Stimulated activated naive CD8-positive, alpha-beta T cell treated with anti-CD3 and anti-CD28 coated beads, Interleukin-15, amount 100 ng/mL, for 72 hours (primary cell): ENCODE measurements at places on chromosomes 3 and 15.
A peak's percentile ranks its signal among the peaks of the same experiment; 100 is the strongest.

GRCh38 chr3:88628901-88629300, 478.5 kb upstream of the EPHA3 start:
- no peak for DNase-seq

GRCh38 chr3:111732252-111732879, 126.7 kb upstream of the PHLDB2 start:
- no peak for DNase-seq

GRCh38 chr3:141109751-141110150, 58.6 kb downstream of the SPSB4 start:
- no peak for DNase-seq

- DNase-seq: no peak
Measured at GRCh38 chr15:93217343-93217742, 128.3 kb upstream of the RGMA start.

DNA sequence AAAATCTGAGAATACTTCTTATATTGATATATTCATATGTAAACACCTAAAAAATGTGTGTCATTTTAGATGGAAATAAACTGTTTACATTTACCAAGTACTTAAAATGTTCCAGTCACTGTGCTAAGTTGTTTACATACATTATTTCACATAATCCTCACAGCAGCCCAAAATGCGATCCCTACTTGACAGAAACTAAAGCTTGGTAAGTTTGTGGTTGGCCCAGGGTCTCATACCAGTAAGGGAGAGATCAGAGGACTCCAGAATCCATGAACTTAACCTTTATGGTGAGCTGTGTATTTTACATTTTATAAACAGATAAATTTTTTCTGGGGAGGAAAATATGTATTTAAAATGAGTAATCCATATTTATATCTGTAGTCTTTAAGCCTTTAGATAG, 51.2 kb downstream of the SLC25A26 start:
- no peak for DNase-seq

- DNase-seq: no peak
Measured at GRCh38 chr3:153503873-153504272, 341.8 kb downstream of the RAP2B start.

- DNase-seq: no peak
Measured at GRCh38 chr3:137992592-137992991, 17.4 kb upstream of the CLDN18 start.

GRCh38 chr15:36278219-36278618, 301.2 kb upstream of the CDIN1 start:
- no peak for DNase-seq

DNA sequence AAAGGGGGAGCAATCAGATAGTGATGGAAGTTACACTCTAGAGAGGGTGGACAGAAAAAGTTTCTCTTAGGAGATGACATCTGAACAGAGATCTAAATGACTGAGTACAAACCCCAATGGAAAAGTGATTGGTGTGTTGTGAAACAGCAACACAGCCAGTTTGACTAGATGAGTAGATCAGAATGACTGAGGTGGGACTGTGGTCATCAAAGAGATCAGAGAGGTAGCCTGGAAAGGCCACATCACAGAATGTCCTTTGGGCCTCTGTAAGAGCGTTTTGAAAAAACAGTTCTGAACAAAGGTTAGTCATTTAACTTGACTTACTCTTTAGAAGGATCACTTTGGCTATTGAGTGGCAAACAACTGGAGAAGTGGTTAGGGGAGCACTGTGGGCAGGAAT, 10.6 kb downstream of the LRRC58 start:
- DNase-seq: peak; percentile 46

- DNase-seq: no peak
Measured at GRCh38 chr15:85788771-85789495, 5.8 kb downstream of the KLHL25 start.

GRCh38 chr3:58623961-58624360, 42.6 kb downstream of the FAM3D start:
- DNase-seq: no peak

DNA sequence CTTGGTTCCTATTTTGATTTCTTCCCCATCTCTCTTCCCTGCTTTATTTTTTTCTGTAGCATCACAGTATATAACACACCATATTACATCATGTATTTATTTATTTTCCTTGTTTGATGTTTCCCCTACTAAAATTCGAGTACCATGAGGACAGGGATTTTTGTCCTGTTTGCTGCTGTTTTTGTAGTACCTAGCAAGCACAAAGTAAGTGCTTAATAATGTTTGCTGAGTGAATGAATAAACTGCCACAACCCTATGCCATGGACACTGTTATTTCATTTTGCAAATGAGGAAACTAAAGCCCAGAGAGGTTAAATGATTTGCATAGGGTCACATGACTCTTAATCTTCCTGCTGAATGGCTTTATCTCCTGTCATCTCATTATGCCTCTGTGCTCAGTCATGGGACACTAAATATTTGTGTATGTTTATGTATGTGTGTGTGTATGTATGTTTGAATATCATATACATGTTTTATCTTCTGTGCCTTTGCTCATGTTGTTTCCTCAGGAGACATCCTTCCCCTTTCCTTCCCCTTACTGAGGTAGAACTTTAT, 26.1 kb upstream of the MGA start:
- no peak for DNase-seq

- DNase-seq: no peak
Measured at GRCh38 chr3:146037697-146038096, 123.3 kb downstream of the PLOD2 start.

DNA sequence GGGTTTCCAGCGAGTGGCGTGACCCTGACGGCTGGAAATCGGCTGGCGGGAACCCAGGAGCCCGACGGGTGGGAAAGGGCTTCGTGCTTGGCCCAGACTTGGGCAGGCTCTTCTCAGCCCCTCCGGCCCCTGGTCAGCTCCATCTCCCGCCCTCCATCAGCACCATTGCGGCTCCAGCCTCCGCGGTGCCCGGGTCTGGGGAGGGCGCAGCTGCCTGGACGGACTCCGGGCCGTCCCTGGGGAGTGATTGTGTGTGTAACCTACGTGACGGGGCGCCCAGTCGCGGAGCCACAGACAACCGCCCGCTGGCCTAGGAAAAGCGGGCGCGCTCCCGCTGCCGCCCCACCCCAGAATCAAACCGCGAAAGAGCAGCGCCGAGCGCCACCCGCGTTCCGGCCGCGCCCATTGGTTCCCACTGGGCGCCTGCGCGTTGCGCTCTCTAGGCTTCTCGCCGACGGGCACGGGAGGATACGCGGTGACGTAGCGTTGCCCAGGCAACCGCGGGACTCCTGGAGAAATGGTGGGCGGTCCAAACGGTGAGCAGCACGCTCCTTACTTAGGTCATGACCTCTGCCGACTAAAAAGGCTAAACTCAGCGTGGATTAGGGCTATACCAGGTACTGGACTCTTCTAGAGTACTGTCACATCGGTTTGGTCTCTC, at the start of gene CFAP20DC:
TSS of gene CFAP20DC (minus strand) at position 355 of the 661 bp plus-strand sequence. CDS start 394 bp downstream, outside the sequence.
- peak; percentile 85 for DNase-seq

GRCh38 chr3:13020159-13020750, 53.0 kb downstream of the IQSEC1 start:
- DNase-seq: no peak

GRCh38 chr3:115581362-115582135, 41.8 kb upstream of the GAP43 start:
- no peak for DNase-seq

DNA sequence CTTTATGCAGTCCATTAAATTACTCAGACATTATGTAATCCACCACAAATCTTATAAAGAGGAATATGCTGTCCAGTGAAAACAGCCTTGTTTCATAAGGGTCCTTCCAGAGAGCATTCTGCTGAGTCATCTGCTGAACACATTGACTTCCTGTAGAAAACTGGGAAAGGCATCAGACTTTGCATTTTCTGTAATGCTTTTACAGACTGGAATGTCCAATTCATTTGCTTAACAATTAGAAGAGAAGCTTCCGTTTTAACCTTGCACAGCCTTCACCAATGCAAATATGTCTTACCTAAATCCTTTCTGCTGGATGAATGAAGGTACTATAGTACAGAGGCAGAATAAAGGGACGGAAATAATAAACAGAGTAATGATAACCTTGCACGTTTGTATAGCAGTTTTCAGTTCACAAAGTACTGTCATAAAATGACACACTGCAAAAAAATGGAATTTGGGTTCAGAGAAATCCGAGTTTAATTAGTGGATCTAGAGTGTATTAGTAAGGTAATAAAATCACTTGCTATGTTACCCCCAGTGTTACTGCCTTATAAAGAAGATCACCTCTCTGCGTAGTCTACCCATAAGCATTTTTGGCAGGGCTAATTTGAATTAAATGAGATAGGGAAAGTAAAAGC, 301.5 kb downstream of the PYDC2 start:
- DNase-seq: no peak

DNA sequence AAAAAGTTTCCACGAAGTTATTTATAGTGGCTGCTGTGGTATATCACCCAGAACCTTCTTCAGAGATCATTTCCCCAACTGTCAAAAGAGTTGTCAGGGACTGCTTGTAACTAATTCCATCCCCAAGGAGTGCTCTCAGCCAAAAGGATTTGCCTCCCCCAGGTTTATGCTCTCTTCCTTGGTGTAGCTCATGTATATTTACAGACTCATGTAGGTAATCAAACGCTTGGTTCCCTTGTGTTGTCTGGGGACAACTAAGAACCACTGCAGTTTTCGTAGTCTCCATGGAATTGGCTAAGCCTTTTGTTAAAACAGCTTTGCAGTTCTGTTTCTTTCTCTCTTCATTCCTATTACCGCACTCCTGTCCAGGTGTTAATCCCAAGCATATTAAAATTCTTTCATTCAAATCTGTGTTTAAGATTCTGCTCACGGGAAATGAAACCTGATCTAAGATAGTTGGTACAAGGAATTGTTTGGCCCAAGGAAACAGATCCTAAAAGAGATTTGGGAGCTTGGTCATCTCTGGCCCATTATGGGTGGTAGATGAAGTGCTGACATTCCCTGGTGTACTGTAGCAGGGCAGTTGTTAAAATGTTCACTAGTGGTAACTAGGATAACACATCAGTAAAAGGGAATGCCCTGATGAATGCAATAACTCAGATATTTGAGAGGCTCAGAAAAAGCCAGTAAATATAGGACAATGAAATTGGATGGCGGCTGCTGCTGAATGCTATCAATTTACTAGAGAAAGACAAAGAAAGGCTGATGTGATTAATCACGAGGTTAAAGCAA, 361.3 kb upstream of the GBE1 start:
- DNase-seq: no peak

GRCh38 chr3:170910542-170910941, 2.1 kb upstream of the EIF5A2 start:
- DNase-seq: no peak

DNA sequence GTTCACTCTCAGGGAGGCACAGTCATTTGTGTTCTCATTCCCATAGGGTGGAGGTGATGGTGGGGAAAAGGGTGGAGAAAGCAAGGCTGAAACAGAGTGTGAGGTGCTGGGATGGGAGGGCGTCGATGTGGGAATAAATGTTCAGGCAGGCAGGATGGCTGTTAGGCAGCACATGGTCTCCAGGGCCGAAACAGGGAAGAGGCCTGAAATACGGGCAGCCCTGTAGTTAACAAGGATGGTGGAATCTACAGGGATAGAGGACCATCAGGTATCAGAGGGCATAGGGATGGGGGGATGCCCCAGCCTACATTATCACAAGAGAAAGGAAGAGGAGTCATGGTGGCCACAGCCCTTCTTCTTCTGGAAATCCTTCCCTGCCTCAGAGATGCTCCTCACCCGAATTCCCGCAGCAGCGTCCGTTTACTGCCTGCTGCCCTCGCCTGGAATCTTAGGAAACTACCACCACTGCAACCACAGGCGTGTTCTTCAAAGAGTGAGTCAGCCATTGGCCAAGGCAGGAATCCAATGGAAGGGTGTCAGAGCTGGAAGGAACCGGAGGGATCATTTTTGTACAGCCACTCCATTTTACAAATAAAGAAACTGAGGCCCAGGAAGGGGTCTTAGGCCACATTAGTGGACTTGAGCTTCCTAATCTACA, 49.7 kb upstream of the POMGNT2 start:
- DNase-seq: no peak

DNA sequence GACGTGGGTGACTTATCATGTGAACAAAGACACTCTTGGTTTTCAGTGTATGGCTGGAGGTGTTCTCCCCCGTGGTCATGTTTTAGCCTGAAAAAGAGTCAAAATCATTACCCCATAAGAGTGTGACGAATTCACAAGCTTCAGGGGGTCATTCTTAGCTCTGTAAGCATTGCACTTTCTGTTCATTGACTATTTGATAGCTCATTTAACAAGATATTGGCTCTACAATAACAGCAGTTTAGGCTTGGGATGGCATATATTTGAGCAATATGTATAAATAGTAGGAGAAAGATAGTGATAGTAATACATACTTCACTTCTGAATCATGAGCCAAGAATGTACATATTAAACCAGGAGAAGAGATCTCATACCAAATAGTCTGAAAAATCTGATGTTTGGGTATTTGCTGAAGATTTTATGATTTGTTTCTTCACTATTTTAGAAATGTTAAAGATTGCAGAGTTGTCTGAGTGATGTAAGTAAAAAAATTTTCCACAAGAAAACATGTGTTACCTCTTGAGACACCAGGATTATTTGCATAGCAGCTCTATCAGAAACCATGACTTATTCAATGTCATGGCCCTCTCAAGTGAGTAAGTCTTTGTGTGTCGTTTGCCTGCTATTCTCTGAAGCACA, 996.0 kb downstream of the OTOL1 start:
- no peak for DNase-seq
